Fibroblast of lung (primary cell): ENCODE measurements at places on chromosomes 13 and 19. TPM values are rescaled to one million over a fixed set of nuclear protein-coding genes. Genes with fewer than 3 reads are reported as not detected.

Gene CLEC17A
- 0.17 TPM in 1 of 2 replicates, not detected in the other for total RNA-seq

Gene ADM5
- 0.26 and 0.33 TPM in 2 replicates for total RNA-seq

Gene PSG6
- total RNA-seq = 0.17 TPM in 1 of 2 replicates, not detected in the other

Gene ZNF71
- 7.7 and 9.2 TPM in 2 replicates for total RNA-seq

Gene CALR3
- not detected in 2 replicates for total RNA-seq

Gene NAPSA
- total RNA-seq = under 0.01 and 0.17 TPM in 2 replicates

Gene ATXN8OS
- not detected in 2 replicates for total RNA-seq

Gene GPR12
- total RNA-seq = not detected in 2 replicates

Gene EFNA2
- total RNA-seq = 0.17 TPM in 1 of 2 replicates, not detected in the other

DNA sequence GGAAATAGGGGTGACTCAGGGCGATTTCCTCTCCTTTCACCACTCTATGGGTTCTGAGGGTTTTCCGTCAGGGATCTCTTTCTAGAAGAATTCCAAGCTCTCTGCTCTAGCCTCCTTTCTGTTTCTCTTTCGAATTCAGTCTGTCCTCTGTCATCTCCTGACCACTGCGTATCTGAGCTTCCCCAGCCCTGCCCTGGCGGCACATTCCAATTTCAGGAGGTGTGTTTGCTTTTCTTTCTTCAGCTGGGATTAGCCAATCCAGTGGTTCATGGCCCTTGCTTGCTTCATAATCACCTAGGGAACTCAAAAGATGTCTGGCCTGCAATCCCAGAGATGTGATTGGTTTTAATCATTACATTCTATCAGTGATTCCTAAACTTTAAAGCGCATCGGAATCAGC lies 9.4 kb downstream of the IFNL2 start:
- DNase-seq = no peak

DNA sequence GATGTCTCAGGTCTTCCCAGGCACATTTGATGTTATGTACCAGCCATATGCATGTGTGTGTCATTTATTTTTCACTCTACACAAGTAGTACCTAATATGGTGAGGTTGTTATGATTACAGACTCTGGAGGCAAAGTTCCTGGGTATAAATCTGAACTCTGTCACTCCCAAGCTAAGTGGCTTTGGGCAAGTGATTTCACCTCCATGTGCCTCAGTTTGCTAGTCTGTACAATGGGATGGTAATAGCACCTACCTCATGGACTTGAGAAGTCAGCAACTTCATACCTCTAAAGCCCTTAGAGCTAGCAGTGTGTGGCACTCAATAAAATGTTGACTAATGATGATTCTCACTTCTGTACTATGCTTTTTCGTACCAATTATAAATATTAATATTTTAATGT lies 3.9 kb upstream of the CATSPERG start:
- DNase-seq = no peak

GRCh38 chr13:46963904-46964303 lies 67.1 kb upstream of the HTR2A start:
- DNase-seq = no peak

DNA sequence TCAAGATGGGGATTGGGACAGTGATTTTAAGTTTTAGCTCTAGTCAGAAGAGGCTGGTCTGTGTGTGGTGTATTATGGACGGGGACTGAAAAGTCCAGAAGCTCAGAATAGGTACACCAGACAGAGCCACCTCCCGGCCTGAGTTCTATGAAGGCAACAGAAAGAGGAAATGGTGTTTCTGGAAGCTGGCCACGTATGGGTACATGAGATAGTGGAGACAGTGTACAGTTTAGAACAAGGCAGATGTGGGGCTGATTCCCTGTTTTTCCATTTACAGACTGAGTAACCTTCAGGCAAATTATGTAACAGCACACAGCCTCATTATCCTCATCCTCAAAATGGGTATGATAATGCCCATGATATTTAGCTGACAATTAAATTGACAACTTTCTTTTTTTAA lies 1.3 kb downstream of the ZNF175 start:
- no peak for DNase-seq

GRCh38 chr19:47444388-47444821 lies 25.1 kb upstream of the MEIS3 start:
- DNase-seq = no peak

GRCh38 chr19:28487999-28488398 lies 725.0 kb downstream of the UQCRFS1 start:
- DNase-seq = no peak

- no peak for DNase-seq
Measured at GRCh38 chr13:94707400-94708021, 4.8 kb downstream of the SOX21 start.

DNA sequence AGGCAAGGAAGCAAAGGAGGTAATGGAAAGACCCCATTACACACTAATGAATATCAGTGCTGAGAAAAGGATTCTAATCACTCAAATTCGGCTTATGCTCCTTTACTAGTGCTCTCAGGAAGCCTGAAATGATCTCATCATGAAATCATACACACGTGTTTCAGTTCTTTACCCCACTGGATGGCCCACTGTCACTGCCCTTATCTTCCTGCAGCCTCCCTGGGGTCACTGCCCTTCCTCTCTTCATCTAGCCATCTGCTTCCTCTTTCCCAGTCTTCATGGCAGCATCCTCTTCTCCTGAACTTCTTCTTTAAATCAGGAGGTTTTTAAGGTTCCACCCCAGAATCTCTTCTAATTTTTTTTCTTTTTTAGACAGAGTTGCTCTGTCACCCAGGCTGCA lies 27.9 kb upstream of the EEF1AKMT1 start:
- no peak for DNase-seq

DNA sequence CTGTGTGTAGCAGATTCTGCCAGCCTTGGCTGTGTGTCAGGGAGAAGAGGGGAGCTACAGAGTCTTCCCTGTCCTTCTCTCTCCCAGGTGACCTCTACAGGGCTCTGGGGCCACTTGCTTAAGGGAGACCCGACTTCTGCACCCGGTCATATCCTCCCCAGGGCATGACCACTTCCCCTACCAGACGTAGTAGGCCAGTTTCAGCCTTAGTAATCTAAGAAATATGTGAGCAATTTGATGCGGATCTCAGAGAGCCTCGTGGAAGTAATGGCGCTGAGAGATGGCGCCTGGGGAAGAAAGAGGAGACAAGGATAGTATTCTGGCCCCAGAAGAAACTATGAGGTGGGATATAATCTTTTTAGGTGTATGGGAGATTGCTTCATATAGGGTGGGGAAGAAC lies 41.9 kb downstream of the NFIX start:
- peak; percentile 75 for DNase-seq

- DNase-seq = no peak
Measured at GRCh38 chr13:44417446-44417845, 43.8 kb downstream of the SERP2 start.

DNA sequence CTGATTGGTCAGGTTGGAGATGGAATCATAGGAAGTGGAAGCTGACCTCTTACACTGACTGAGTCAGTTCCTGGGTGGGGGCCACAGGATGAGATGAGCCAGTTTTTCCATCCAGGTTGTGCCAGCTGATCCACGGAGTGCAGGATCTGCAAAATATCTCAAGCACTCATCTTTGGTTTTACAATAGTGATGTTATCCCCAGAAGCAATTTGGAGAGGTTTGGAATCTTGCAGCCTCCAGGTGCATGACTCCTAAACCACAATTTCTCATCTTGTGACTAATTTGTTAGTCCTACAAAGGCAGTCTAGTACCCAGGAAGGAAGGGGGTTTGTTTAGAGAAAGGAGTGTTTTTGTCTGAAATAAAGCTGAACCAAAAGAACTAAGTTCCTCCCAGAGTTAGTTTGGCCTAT lies 212.8 kb downstream of the SLITRK6 start:
- DNase-seq = peak; percentile 93

- no peak for DNase-seq
Measured at GRCh38 chr19:45764475-45764874, 4.6 kb downstream of the SIX5 start.

DNA sequence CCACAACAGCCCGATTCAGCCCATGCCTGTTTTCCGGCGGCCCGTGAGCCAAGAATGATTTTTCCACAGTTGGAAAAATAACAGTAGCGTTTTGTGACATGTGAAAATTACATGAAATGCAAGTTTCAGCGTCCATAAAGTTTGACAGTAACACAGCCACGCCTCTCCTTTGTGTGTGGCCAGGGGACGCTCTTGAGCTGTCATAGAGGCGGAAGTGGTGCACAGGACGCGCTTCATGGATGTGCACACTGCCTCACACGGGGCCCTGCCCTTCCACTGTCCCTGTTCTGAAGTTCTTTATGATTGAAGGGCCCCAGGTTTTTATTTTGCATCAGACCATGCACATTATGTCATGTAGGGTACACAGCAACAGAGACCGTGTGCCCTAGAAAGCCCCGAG lies 12.4 kb upstream of the ELAVL1 start:
- no peak for DNase-seq

GRCh38 chr13:40064154-40065097 lies 409.0 kb downstream of the COG6 start:
- DNase-seq = peak; percentile 93

DNA sequence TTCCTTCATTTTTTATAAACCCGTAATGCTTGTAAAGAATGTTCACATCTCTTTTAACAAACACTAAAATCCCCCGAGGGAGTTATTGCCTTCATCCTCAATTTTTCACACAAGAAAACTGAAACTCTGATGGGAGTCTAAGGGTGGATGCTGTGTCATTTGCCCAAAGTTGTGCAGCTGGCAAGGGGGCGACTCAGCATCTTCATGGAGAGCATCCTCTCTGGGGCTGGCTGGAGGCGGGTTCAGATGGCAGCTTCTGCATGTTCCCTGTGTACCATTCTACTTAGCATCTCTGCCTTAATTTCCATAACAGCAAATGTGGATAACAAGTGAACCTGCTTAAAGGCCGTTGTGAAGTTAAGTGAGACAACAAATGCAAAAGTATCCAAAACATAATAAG lies 256.4 kb downstream of the IRS2 start:
- no peak for DNase-seq

- no peak for DNase-seq
Measured at GRCh38 chr13:103006641-103007426, 59.4 kb downstream of the SLC10A2 start.

DNA sequence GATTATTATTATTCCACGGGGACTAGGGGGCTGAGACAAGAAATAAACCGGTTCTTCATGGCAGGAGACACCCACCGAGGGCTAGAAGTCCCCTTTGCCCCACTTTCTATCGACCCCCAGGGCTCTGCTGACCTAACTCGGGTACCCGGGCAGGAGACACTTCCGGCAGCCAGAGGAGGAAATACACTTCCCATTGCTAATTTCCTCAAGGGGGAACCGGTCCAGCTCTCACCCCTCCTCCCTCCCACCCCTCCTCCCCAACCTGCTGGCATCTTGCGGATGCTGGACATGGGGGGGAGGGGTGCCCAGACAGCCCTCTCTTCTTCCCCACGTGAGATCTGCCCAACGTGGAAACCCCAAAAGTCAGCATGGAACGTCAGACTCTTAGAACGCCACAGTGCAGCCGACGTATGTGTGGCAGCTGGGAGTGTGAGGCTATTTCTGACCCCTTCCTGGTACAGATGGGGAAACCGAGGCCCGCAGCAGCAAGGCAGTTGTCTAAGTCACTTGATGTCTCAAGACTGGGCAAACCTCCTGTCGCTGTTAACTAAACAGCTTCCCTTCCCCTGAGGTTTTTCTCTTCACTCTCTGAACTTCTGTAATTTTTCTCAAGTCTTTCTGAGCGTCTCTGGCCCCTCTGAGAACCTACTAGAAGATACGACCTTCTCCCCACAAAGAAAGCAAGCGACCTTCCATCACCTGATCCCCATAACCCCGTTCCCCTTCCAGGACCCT lies 3.6 kb downstream of the GPR4 start:
- no peak for DNase-seq

DNA sequence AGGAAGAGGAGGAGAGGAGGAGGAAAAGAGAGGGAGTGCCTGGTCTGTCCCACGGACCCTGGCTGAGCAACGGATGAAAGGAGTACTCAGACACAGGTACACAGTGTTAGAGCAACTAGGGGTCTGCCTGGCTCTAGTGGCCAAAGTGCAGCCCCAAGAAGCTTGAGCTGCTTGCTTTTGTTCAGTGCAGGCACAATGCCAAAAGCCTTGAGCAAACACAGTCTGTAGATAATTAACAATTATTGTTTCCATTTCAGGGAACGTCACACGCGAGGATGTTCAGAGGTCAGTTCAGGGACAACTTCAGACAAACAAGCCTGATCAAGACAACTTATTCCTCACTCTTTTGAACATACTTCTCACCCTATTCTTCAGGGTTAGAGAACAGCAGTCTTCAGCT lies 32.2 kb upstream of the ZNF726 start:
- DNase-seq = no peak

DNA sequence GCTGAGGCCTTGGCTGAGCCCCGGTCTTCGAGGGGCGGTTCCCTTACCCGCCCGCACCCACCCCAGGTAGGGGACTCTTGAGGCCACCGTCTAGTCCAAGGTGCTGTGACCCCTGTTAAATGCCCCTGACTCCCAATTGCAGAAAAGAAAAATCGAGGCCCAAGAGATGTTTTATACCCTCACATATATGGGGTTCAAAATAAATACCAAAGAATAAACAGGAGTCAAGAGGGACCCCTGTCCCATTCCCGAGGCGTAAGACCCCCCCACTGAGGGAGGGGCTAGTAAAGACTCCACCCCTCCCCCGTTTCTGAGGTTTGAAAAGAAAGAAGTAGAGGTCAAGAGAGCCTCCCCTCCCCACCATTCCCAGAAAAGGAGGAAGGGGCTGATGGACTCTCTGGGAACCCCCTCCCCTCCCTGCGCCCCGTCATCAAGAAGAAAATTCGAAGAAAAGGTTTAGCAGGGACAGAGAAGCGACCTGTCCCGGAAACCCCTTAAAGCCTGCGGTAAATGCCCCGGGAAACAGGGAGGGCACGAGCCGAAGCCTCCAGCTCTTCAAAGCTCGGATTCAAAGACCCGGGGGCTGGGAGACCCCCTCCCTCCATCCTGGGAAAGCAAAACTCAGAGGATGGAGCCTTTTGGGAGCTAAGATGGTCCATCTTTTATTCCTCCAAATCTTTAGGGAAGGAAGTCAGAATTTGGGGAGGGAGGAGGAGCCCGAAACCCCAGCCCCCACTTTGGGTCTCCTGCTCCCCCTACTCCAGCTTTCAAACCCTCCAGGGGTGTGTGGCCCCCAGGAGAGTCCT lies 755 bp upstream of the RAB3A start:
- DNase-seq = no peak

DNA sequence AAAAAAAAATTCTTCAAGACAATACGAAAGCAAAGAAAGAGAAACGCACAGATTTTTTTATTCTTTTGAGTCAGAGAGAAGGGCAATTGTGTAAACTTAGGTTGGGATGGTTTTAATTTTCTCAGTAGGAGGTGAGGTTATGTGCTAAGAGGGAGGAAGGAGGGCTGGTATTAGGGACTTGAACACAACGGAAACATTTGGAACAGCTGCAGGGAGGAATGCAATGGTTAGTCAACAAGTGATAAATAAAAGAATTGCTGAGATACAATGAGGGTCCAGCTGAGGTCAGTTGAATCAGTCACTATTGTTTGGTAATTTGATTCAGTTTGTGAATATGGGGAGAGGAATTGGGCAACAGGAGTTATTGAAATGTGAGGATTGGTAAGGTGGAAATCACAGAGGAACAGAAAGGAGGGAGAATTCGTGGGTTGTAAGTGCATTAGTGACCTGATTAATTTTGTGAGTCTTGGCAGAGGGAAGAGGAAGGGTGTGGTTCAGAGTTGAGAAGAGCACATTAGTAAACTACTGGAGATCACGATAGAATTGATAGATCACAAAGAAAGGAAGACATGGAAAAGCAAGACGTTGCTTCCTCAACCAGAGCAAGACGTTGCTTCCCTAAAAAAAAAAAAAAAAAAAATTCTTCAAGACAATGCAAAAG lies 499.5 kb upstream of the SPRY2 start:
- peak; percentile 68 for DNase-seq

GRCh38 chr19:16893686-16893989 lies 4.8 kb downstream of the F2RL3 start:
- DNase-seq = no peak

- DNase-seq = peak; percentile 21
Measured at GRCh38 chr13:78589206-78589605, 14.1 kb downstream of the POU4F1 start.
